ENCODE measurements at places on chromosomes 11 and 22.
A peak's percentile ranks its signal among the peaks of the same experiment; 100 is the strongest.

GRCh38 chr11:10348650-10349280 is 43.9 kb downstream of the ADM start:
- DNase-seq: no peak

- peak; percentile 27 for DNase-seq
Measured at GRCh38 chr11:11848891-11849746, 7.3 kb downstream of the USP47 start.

DNA sequence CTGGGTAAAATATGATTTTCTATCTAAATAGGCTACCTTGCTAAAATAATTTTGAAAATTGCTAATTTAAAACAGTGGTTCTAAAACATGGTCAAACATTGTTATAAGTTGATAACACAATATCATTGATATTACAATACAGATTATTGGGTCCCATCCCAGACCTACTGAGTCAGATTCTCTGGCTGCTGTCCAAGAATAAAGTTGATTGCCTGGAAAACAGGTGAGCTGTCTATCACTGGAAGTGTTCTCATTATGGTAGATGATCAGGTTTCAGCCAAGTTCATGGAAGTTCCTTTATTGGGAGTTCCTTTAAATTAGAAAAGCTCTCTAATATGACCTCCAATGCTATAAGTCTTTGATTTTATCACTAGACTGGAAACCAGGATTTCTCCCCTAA is 52.3 kb downstream of the SC5D start:
- no peak for DNase-seq

GRCh38 chr22:29311464-29312217 is 3.9 kb downstream of the RASL10A start:
- no peak for DNase-seq

DNA sequence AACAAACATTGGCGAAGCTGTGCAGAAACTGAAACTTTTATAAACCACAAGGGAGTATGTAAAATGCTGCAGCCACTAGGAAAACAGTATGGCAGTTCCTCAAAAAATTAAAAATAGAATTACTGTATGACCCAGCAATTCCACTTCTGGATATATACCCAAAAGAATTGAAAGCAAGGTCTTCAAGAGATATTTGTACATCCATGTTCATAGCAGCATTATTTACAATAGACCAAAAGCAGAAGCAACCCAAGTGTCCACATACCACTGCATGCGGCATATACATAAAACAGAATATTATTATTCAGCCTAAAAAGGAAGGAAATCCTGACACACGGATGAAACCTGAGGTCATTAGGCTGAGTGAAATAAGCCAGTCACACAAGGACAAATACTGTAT is 85.8 kb downstream of the RELT start:
- no peak for DNase-seq

DNA sequence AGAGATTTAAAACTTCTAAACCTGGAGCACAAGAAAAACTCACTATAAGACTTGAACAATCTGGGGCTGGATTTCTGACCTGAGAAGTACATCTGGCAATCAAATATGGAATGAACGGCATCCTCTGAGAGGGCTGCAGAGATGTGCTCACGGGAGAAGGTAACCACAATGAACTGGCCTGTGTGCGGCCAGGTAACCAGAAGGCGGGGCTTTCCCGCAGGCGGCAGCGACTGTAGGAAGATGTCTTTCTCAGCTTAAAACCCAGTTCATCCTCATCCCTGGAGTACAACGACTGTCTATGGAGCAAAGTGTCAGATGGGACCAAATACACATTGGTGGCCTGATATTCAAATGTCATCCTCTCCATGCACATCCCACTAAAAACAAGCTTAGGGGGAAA is 24.5 kb downstream of the MICAL3 start:
- DNase-seq: no peak

- no peak for DNase-seq
Measured at GRCh38 chr11:116403794-116404461, 368.9 kb downstream of the BUD13 start.

GRCh38 chr11:68373189-68373814 is 60.9 kb downstream of the LRP5 start:
- no peak for DNase-seq

- no peak for DNase-seq
Measured at GRCh38 chr22:29610780-29611179, 7.3 kb downstream of the NF2 start.

GRCh38 chr11:86519064-86519911 is 144.6 kb downstream of the CCDC81 start:
- DNase-seq: no peak

- DNase-seq: no peak
Measured at GRCh38 chr11:57778318-57779037, 16.9 kb downstream of the CTNND1 start.

GRCh38 chr11:18457450-18457849 is 1.8 kb downstream of the LDHAL6A start:
- DNase-seq: no peak

GRCh38 chr11:76772100-76772782 is 10.9 kb upstream of the TSKU start:
- no peak for DNase-seq

- no peak for DNase-seq
Measured at GRCh38 chr11:102385085-102386007, 38.3 kb downstream of the BIRC2 start.

DNA sequence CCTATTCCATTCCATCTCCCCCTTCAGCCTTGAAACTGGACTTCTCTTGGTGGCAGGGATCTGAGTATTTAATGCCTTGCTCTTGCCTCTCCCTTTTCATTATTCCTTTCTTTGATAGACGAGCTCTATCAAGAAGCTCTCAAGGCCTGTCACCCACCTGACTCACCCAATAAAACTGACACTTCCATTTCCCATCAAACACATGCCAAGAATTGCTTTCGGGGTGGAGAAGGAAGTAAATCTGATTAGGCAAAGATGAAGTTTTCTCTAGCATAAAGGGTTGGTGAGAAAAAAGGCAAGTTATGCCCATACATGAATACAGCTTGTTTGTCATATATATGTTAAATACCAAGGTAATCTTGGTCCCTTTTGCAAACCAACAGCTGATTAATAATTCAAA is 34.9 kb upstream of the MYEOV start:
- no peak for DNase-seq

GRCh38 chr11:74269161-74269811 is 42.2 kb downstream of the P4HA3 start:
- DNase-seq: no peak

GRCh38 chr11:121024989-121025388 is 1.1 kb downstream of the TBCEL start:
- no peak for DNase-seq

DNA sequence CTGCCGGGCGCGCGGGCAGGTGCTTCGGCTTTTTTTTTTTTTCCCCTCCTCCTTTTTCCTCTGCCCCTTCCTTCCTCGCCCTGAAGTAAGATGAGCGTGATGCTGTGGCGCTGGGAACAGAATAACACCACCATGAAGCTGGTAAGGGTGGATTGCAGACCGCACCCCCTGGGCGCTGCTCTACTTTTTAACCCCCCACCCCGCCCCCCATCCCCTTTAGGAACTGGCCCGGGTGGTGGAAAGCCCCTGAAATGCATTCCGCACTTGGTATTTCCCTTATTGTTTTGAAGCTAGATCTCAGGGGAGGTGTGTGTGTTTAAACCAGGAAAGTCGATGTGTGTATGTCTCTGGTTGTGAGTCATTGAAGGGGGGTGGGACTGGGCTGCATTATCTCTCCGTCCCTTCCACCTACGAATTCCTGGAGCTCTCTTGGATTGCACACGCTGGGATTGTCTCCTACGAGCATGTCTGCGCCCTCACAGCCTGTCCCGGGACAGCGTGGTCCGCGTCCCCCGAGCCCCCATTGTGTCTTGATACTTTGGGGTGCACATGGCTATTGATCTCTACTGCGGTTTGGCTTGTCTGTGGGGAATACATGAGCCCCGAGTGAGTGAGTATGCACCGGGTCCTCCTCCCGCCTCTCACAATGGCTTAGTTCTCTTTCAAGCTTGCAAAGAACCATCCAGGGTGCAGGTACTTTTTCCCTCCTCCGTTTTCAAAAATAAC is 64.9 kb downstream of the NAV2 start:
- no peak for DNase-seq

GRCh38 chr22:45468872-45469271 is 33.8 kb upstream of the FBLN1 start:
- no peak for DNase-seq

DNA sequence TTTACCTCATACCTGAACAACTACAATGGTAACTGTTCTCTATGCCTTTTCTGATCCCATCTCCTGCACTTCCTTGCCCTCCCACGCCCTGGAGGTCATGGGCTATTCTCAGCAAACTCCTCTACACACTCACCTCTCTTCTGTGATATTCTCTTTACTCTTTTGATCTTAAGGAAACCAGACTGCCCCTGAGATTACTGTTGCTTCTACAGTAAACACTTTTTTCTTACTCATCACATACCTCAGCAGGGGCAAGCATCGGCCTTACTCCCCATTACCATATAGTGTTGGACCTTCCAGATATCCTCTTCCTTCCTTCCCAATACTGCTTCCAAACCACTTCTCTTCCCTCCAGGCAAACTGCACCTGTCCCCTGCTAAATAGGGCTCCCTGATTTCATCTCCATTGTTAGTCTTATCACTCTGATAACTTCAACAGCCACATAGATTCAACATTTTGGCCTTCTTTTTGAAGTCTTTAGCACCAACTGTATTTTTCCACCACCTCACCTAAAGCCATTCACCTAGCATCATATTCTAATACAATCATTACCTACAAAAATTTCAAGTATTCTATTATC is 141.2 kb downstream of the RBFOX2 start:
- DNase-seq: no peak

DNA sequence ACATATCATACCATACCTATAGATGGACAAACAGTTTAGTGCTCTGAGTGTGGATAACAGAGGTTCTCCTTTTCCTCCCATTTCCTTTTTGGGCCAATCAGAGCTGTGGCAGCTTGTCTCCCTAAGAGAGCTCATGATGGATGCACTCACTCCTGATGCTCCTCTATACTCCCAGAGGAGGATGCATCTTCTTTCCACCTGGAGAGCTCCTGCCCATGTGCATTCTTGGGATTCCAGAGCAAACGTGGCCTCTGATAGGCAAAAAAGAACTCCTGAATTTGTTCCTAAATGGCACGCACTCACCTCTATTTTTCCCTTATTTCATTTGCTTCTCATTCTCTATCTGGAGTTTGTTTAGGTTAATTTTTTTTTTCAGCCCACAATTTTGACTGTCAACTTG is 2.9 kb downstream of the MRGPRX3 start:
- DNase-seq: no peak

GRCh38 chr11:128497776-128498095 is 89.6 kb downstream of the ETS1 start:
- no peak for DNase-seq

- DNase-seq: no peak
Measured at GRCh38 chr11:46422588-46422987, 31.0 kb upstream of the CHRM4 start.

DNA sequence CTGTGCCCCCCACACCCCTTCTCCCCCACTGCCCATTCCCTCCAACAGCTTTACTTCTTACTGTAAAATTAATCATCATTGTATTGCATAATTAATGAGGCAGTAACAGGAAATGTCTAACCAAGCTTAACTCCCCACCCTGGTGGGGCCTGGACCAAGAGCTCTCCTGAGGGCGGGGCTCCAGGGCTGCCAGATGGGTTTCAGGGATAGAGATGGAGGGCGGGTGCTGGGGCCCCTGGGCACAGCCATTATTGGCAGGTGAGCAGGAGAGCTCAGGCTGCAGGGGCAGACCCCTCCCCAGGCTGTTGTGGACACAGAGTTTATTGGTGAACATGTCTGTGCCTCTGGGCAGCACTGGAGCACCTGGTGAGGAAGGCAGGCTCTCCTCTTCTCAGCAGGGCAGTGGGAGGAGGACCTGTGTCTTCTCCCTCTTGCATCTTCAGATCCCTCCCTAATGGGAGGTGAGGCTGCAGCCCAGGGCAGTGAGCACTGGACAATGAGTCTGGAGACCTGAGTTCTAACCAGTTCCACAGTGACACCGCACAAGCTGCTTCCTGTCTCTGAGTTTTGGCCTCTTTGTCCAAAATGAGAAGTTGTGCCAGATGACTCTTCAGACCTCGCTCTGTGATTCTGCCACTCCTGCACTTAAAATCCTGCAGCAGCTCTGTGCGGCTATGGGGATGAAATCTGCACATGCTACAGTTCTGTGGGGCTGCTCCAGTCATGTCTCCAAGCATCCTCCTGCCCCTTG is 233.3 kb downstream of the CEP164 start:
- no peak for DNase-seq

GRCh38 chr22:45329530-45329936 is 19.8 kb downstream of the FAM118A start:
- DNase-seq: no peak

All from activated CD8-positive, alpha-beta memory T cell treated with anti-CD3 and anti-CD28 coated beads for 4 hours (primary cell).